ENCODE measurements at places on chromosomes 1 and 21. TPM values are rescaled to one million over a fixed set of nuclear protein-coding genes. Genes with fewer than 3 reads are reported as not detected.

PRAMEF8 gene
- total RNA-seq, result not detected

GRCh38 chr1:199377211-199377610, 650.3 kb upstream of the NR5A2 start:
- no peak for DNase-seq
- H3K4me3 ChIP-seq, result no peak overlapping the region
- H3K27me3 ChIP-seq, result no peaks in the 10 kb centered on the region
- no peaks in the 10 kb centered on the region for H3K36me3 ChIP-seq

DNA sequence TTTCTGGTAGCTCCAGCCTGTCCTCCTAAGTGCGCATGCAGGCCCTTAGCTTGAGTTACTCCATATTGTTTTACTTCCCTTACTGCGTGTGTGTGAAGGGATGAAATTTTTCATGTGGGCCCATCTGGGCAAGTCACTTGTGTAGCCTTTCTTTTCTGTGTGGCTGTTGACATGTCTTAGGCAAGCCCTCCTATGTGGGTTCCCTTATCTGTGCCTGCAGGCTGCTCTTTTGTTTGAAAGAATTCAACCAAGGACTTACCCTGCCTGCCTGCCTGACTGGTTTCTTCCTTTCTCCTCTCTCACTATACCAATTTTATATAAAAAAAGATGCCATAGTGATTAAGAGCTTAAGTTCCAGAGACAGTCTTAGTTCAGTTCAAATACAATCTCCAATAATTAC, 249.3 kb downstream of the ATG4C start:
- no peak for DNase-seq
- no peaks in the 10 kb centered on the region for H3K4me1 ChIP-seq
- no peak overlapping the region for H3K27ac ChIP-seq
- no peaks in the 10 kb centered on the region for H3K36me3 ChIP-seq

DNA sequence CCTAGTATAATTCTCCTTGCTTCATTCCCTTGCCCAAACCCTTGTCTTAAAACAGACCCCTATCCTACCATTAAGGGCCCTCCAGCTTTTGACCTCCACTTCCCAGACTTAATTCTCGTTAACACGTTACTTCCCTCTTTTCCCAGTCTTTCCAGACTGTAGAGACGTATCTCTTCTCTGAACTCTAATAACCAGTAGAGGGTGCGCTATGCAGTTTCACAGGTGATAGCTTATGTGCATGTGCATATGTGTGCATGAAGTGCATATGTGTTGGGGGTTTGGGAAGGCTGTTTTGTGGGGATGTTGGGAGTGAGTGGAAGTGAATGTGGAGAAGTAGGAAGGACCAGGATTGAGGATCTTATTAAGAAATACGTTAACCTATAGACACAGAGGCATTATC, 78.1 kb upstream of the CCDC190 start:
- no peaks in the 10 kb centered on the region for H3K36me3 ChIP-seq
- no peak overlapping the region for H3K4me3 ChIP-seq
- no peak for DNase-seq
- H3K4me1 ChIP-seq, result no peaks in the 10 kb centered on the region

DNA sequence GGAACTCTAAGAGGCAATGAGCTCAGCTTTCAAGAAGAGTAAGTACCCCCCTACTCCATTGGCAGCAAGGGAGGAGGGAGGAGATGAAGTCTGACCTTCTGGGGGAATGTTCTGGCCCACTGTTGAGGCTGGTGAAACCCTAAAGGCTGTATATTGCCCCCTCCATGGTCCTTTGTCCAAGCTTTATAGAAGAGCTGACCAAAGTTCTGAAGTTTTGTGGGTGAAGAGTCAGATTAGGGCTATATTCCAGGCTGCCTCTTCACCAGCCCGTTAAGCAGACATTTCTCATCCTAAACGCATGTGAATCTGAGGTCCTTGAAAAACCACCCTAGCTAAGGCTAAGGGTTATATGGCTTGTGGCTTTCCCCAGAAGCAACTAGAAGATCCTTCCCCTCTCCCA, 1.4 kb downstream of the C1orf94 start:
- H3K4me1 ChIP-seq, result no peaks in the 10 kb centered on the region
- no peaks in the 10 kb centered on the region for H3K36me3 ChIP-seq
- H3K27ac ChIP-seq, result no peak overlapping the region
- peaks cover 69% of the 10 kb centered on the region for H3K27me3 ChIP-seq

- no peaks in the 10 kb centered on the region for H3K36me3 ChIP-seq
- no peak overlapping the region for H3K4me3 ChIP-seq
- DNase-seq, result no peak
- no peaks in the 10 kb centered on the region for H3K4me1 ChIP-seq
- H3K27ac ChIP-seq, result peak overlapping the region; percentile 54
- no peaks in the 10 kb centered on the region for H3K27me3 ChIP-seq
These were observed 49.7 kb upstream of the B3GALT5 start for GRCh38 chr21:39562791-39563770.
